WERI-Rb-1 (cell line): ENCODE measurements at places on chromosomes 3 and 15.

- peak; percentile 40 for DNase-seq
Observed at GRCh38 chr3:39124876-39125840, 17.7 kb downstream of the TTC21A start.

DNA sequence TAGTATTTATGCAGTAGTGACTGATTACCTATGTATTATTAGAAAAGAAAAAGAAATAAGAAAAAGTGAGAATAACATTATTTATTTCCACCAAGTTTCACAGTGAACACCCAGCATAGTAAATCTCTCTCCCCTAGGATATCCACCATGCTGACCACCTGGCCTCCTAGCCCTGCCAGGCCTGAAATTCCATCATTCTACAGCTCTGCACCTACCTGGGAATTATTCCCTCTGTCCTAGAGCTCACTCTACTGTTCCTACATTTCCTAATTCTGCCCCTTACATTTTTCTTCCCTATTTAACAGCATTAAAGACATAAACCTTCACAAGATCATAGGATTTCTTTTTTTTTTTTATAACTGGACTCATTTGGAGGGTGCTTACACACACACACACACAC lies 525.3 kb upstream of the PPP2R3A start:
- DNase-seq = no peak

DNA sequence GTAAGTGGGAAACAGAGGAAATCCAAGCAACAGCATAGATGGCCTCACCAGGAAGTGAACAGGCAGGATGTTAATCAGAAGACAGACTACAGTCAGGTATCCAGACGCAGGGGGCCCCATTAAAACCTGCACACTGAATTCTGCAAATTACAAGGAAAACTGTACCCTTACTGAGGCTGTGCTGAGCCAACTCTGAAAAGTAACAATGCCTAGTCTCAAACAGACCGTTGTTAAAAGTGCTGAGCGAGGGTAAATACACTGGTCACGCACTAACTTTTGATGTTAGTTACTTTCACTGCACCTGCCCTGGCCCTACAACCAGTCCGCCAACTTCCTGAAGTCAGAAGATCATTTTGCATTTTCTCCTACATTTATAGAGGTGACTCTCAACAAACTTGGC lies 1.0 kb downstream of the TAMM41 start:
- no peak for DNase-seq

GRCh38 chr3:159458982-159459381 lies 529.7 kb upstream of the IL12A start:
- DNase-seq = no peak

DNA sequence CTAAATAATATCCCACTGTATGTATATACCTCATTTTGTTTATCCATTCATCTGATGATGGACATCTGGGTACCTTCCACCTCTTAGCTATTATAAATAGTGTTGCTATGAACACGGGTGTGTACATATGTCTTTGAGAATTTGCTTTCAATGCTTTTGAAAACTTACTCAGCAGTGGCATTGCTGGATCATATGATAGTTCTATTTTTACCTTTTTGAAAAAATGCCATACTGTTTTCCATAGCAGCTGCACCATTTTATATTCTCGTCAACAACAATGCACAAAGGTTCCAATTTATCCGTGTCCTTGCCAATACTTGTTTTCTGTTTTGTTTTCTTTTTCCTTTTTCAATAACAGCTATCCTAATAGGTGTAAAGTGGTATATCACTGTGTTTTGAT lies 77.1 kb downstream of the PEAK1 start:
- no peak for DNase-seq

DNA sequence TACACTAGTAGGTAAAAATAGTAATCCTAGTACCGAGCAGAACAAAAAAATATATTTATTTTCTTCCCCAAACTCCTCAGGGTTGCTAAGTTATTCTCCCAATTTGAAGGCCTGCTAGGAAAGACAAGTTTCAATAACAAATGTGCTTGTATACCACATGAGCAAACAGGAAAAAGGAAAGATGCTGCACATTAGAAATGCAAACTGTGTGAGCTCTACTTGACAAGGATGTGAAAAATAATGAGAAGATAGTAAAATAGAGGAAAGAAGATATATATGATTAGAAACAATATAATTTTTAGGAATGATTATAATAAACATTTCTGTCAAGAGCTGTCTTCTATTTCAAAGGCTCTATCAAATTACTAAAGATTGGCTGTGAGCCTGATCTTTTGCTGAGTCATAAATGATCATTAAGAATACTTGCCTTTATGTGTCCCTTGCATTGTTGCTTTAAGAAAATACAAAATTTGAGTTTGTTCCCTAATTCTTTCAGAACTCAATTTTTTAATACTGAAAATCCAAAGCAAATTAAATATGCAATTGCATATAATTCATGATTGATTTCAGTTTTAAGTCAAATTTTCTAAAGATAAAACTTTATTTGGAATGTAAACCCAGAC lies 174.2 kb downstream of the NEK10 start:
- DNase-seq = no peak

DNA sequence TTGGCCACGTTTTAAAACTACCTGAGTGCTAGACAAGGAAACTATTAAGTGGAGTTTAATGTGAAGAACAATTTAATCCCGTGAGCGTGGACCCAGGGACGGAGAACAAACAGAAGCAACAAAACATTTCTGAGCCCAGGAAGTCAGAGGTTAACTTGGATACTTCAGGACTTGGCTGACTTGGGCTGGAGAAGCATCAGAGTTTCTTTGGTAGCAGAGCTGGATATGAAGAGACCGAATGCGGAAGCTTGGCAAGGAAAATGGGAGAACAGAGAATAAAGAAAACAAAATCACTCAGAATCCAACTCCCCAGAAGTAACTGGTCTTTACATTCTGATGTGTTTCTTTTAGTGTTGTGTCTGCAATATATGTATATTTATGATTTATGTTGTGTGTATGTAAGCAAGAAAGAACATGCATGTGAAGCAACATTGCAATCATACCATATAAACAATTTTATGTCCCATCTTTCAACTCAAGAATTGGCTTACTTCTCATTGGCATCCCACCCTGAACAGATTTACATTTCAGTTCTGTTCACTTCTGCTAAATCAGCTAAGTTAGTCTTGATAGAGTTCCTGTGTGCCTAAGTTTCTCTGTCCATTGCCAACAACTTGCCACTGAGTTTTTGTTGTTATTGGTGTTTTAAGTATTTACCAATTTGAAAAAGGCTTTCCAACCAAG lies 17.2 kb upstream of the PLOD2 start:
- DNase-seq = no peak

DNA sequence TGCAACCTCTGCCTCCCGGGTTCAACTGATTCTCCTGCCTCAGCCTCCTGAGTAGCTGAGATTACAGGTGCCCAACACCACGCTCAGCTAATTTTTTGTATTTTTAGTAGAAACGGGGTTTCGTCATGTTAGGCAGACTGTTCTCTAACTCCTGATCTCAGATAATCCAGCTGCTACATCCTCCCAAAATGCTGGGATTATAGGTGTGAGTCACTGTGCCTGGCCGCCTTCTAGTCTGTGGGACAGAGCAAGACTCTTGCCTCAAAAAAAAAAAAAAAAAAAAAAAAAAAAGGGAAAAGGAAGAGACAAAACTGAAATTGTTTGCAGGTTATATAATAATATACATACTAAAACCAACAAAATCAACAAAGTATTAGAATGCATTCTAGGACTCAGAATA lies 215.2 kb downstream of the PCCB start:
- DNase-seq = no peak

DNA sequence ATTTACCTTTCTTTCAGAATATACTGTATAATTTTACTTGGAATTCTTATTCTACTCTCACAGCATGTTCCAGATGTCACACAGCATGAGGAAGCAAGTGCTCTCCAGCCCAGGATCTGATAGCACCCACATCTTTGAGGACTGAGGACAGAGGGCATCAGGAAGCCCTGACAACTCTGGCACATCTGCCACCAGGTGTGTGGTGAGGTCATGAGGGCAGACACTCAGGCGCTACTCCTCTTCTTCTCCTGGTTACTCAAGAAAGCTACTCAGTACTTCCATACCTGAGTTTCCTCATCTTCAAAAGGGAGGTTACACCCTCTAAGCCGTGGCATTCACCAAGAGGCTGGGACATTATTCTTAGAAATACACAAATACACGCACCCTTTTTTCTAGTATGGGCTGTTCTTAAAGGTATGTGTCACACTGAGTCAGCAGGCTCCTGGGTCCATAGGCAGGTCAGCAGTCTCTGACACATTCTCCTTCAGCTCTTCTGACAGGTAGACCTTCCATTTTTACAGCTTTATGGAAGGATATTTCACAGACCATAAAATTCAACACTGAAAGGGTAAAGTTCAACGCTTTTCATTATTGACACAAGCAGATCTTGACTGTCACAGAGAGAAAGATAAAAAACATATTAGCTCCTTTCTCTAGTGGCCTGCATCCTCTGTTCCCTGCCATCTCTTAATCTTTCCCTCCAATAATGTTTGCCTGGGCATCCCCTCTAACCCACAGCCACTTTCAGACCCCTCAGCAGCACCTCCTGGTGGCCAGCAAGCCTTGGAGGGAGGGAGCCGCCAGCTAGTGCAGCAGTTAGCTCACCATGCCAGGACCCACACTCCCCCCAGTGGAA lies 103.2 kb upstream of the TJP1 start:
- DNase-seq = peak; percentile 92

DNA sequence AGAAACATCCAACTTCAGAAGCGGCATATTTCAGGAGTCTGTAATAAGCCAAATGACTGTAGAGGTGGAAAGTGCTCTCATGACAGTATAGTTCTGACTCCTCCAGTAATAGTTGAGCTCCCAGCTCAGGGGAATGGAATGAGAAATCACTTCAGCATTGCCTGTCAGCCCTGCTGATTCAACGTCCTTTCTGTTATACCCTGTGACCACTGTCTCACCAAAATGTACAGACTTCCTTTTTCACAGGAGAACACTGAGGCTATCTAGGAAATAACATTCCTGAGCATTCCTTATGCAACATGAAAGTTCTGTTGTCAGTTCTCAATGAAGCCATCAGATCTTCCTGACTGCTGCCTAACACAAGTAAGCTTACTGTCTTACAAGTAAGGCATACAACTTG lies 284.5 kb upstream of the MME start:
- DNase-seq = no peak

DNA sequence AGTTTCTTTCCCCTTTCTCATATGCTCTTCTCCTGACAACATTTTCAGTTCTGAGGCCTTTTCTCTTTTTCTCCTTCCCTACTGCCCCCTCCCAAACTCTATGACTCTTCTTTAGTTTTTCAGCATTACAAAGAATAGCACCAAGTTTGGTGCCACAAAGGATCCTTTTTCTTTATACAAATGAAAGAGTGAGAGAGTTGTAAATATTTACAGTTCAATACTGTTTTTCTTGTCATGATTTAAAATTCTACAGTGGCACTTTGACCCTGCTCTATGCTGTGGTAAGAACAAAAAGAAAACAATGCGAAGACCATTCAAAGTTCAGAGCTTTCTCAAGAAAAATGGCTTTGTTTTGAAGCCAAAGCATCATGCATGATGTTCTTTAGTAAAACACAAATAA lies 667.9 kb upstream of the SGO1 start:
- DNase-seq = no peak

DNA sequence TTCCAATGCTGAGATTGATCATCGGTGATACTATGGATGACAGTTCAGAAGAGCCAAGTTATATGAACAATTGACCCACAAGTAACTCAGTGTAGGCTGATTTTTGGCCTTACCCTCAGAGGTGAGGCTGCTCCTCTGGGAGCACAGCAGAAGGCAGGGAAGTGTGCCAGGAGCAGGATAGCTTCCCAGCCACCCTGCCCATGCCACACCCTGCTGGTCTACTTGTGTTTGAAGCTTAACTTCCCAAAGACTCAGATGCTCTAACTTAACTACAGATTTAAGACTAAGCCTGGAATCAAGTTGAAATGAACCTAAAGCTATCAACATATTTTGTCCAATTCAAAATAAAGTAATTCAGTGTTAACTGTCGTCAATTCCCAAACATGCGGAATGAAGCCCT lies 77.5 kb downstream of the BOC start:
- no peak for DNase-seq

DNA sequence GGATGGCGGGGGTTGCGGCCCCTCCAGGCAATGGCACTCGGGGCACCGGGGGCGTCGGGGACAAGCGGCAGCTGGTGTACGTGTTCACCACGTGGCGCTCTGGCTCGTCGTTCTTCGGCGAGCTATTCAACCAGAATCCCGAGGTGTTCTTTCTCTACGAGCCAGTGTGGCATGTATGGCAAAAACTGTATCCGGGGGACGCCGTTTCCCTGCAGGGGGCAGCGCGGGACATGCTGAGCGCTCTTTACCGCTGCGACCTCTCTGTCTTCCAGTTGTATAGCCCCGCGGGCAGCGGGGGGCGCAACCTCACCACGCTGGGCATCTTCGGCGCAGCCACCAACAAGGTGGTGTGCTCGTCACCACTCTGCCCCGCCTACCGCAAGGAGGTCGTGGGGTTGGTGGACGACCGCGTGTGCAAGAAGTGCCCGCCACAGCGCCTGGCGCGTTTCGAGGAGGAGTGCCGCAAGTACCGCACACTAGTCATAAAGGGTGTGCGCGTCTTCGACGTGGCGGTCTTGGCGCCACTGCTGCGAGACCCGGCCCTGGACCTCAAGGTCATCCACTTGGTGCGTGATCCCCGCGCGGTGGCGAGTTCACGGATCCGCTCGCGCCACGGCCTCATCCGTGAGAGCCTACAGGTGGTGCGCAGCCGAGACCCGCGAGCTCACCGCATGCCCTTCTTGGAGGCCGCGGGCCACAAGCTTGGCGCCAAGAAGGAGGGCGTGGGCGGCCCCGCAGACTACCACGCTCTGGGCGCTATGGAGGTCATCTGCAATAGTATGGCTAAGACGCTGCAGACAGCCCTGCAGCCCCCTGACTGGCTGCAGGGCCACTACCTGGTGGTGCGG lies 1.9 kb downstream of the CHST2 start:
- peak; percentile 86 for DNase-seq

- DNase-seq = no peak
Observed at GRCh38 chr3:141811348-141811747, 48.1 kb downstream of the GRK7 start.

DNA sequence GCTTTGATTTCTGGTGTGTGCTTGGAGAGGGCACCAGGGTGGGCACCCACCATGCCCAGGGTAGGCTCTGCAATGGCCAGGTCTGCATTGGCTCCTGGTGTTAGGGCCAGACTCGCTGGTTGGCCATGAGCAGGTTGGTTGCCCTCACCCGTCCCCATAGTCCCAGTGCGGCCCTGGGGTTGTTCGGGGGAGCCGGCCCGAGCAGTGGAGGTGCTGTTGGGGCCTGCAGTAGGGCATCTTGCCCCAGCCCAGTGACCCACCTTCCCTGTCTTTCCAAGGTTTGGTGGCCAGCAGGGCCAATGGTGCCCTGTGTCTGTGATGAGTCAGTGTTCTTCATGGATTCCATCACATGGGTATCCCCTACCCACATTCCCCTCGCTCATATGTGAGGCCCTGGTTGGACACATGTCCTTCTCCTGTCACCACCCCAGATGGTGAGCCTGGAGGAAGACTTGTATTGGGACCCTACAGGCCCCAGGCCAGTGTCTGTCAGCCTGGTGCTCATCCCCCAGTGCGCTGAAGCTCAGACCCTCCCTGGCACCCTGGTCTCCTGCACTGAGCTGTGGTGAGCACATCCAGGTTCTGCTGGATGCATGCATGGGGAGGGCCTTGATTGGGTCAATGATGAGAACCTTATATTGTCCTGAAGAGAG lies 190.1 kb downstream of the UBE3A start:
- no peak for DNase-seq
